ENCODE measurements at places on chromosomes 1 and 21.

GRCh38 chr1:162548170-162548569 lies 13.4 kb upstream of the UAP1 start:
- DNase-seq = no peak

GRCh38 chr21:27083144-27083543 lies 116.3 kb upstream of the ADAMTS5 start:
- no peak for DNase-seq

GRCh38 chr1:241551759-241552638 lies 19.8 kb downstream of the KMO start:
- peak; percentile 57 for DNase-seq

- DNase-seq = no peak
Measured at GRCh38 chr1:61659061-61659460, 65.9 kb downstream of the TM2D1 start.

DNA sequence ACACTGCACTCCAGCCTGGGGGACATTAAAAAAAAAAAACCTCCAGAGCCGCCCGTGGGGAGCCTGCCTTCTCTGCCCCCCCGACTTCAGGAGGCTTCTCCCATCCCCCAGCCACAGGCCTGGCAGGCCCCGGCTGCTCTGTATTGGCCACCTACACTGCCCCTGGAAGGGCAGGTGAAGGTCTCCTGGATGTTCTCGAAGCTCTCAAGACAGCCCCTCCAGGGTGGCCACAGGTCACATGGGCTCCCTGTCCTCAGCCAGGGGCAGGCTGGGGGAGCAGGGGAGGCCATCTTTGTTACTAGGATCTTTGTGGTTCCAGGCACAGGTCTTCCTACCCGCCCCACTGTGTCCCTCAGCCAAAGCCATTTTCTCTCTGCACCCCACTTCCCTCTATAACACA lies 32.8 kb downstream of the PADI6 start:
- DNase-seq = no peak

DNA sequence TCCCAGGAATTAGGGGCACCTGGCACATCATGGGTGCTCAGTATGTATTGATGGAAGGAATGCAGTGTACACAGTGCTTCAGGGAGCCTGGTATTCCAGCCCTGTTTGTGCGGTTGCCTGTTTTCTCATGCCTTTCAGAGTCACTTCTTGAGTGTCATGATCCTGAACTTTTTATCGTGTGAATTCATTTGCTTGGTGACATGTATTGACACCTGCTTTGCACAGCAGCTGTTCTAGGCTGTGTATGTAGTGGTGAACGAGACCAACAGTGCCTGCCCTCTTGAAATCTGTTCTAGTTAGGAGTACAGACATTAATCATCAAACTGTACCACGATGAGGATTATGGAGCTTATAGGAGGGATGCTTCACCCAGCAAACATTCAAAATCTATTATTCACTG lies 6.1 kb downstream of the HTR6 start:
- no peak for DNase-seq

GRCh38 chr21:16642353-16642752 lies 870.5 kb upstream of the CXADR start:
- DNase-seq = no peak

- DNase-seq = peak; percentile 6
Measured at GRCh38 chr1:238187575-238187949, 296.8 kb upstream of the ZP4 start.

GRCh38 chr1:223730479-223731132 lies 18.3 kb downstream of the CAPN2 start:
- DNase-seq = no peak

- DNase-seq = no peak
Measured at GRCh38 chr1:9363061-9363471, 70.4 kb downstream of the SPSB1 start.

- no peak for DNase-seq
Measured at GRCh38 chr1:228555074-228555994, 68.2 kb downstream of the RNF187 start.

GRCh38 chr1:234956821-234957329 lies 171.8 kb downstream of the TOMM20 start:
- no peak for DNase-seq

- DNase-seq = no peak
Measured at GRCh38 chr1:10132852-10133251, 77.5 kb upstream of the KIF1B start.

DNA sequence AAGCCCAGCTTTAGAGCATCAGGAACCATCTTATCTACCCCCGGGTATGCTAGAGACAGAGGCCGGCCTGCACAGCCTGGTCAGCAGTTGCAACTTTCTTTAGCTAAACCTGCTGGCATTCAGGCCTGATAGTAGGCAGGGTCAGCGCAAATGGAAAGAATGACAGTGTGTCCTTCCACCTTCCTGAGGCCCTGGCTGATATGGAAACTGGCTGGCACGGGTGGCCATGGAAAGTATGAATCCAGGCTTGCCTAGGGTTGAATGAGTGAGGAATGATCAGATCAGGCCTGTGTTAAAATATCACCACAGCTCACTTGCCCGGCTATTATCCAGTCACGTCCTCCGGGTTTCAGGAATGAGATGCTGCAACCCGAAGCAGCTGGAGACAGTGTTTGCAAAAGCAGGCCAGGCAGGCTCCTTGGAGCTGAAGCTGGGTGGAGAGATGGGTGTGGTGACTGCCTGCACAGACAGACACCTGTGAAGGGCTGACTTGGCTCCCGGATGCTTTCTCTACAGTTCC lies 34.7 kb downstream of the RCAN1 start:
- no peak for DNase-seq

DNA sequence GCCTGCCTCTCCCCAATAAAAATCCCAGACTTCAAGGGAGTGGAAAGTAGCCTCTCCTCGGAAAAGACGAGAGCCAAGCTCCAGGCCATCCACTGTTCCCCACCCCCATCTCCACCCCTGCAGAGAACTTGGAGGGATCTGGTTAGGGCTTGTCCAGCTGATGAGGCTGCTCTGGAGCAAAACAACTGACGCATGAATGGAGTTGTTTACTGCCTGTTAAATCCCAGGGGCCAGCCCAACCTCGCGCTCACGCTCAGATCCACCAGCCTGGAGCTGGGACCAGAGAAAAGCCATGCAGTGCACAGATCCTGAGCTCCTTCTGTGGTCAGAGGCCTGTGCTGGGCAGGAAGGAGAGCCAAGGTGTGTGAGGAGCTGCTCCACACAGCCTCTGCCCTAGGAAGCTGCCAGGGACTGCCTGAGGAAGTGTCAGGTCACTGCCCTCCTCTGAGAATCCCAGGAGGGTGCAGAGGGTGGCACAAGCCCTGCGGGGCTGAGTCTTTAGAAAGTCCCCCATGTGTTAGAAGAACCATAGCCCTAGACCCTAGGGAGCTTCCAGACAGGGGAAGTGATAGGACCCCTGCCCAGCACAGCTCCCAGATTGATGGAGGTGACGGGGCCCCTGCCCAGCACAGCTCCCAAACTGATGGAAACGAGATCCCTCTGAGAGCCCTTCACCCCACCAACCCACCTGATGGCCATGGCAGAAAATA lies 109.0 kb upstream of the IPO9 start:
- no peak for DNase-seq

DNA sequence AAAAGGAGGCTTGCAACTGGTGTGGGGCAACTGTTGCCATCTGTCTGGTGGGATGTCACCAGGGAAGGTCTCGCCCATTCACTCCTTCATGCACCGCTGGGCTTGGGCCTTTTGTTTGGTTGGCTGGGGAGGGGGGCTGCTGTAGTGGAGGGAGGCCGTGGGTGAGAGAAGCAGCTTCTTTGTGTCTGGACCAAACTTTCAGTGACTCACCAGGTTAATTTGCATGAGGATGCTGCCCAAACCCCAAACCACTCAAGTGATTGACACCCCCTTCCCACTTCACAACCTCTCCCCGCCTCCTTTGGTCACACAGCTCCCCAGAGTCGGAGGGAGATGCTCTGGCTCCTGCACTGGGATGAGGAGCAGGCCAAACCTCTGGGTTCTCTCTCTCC lies 19.7 kb downstream of the BTG2 start:
- peak; percentile 83 for DNase-seq

GRCh38 chr1:66809245-66809644 lies 8.2 kb upstream of the INSL5 start:
- no peak for DNase-seq

- no peak for DNase-seq
Measured at GRCh38 chr1:223717695-223718363, 5.5 kb downstream of the CAPN2 start.

- DNase-seq = no peak
Measured at GRCh38 chr1:204941421-204942338, 71.0 kb downstream of the NFASC start.

DNA sequence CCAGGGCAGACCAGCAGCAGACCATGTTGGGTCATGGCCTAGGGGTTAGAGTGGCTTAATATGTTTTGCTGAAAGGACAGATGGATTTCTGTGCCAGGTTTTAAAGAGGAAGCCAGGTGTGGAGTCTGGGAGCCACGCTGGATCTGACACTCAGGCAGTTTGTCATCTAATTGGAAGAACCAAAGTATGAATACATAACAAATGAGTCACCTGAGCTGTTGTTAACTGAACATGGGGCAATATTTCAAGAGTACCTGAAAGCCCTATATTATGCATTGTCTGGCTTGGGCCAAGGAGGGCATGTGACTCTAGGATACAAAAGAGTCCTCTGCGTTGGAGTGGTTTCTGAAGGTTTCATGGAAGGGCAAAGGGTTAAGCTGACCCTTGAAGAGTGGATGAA lies 70.6 kb downstream of the LMO4 start:
- DNase-seq = no peak

DNA sequence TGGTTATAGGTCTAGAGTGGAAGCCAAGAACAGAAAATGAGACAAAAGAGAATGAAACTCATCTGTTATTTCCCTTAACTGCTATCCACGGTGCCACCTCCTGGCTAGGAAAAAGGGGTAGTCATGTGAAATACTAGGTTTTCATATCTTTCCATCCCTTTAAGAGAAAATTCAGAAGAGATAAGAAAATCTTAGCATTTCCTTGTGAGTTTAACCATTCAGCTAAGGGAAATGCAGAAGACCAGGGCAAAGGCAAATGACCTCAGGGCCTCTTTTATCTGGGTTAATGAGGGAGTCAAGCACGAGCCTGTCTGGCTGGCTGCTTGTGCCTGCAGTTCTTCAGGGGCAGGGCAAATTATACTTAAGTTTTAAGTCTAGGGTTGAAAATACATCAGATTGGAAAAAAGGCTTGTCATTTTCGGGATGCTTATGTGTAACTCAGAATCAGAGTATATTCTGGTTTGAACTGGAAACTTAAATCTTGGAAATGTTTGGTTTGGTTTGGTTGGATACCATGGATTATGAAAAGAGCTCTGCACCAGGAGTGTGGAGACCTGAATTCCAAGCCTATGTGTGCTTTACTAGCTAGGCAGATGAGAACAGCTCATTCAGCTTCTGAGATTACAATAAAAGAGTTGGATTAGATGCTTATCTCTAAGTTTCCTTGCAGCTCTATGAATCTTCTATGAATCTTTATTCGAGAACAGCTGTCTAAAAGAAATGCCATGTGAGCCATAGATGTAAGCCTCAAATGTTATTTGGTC lies 19.9 kb downstream of the NIBAN1 start:
- no peak for DNase-seq

GRCh38 chr1:173117108-173117633 lies 66.4 kb upstream of the TNFSF18 start:
- no peak for DNase-seq

GRCh38 chr21:39911286-39912199 lies 44.3 kb downstream of the PCP4 start:
- no peak for DNase-seq

- DNase-seq = no peak
Measured at GRCh38 chr1:225845571-225846259, 35.8 kb downstream of the EPHX1 start.

DNA sequence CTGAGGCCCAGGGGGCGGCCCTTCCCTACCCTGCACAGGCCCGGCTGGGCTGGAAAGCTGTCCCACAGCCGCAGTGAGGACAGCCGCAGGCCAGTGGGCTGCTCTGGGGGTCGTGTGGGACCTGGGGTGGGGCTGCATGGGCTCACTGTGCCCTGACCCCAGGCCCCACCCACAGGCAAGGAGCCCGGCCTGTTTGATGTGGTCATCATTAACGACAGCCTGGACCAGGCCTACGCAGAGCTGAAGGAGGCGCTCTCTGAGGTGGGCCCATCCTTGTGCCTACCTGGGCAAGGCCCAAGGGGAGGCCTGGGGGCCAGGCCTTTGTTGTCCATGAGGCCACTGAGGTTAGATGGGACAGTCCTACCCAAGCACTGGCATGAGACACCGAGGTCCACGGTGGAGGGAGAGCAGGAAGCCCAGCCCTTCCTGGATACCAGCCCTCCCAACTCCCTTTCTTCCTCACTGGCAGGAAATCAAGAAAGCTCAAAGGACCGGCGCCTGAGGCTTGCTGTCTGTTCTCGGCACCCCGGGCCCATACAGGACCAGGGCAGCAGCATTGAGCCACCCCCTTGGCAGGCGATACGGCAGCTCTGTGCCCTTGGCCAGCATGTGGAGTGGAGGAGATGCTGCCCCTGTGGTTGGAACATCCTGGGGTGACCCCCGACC lies 1.4 kb upstream of the GJC2 start:
- DNase-seq = no peak

DNA sequence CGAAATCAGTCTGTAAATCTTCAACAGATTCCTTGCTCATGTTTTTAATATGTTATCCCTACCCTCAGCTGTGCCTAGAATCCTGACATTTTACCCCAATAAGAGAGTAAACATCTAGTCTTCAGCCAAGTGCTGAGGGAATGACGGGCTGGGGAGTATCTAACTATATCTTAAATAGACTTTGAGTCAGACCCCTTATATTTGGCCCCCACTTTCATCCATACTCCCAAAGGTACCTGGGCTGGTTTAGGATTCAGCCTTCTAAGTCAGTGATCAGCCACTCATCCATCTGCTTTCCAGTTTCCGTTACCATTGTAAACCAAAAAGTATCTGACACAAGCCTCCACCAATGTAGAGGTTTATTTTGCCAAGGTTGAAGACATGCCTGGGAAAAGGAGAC lies 36.1 kb upstream of the CNIH3 start:
- no peak for DNase-seq

- no peak for DNase-seq
Measured at GRCh38 chr1:90924982-90925381, 96.9 kb downstream of the ZNF644 start.

DNA sequence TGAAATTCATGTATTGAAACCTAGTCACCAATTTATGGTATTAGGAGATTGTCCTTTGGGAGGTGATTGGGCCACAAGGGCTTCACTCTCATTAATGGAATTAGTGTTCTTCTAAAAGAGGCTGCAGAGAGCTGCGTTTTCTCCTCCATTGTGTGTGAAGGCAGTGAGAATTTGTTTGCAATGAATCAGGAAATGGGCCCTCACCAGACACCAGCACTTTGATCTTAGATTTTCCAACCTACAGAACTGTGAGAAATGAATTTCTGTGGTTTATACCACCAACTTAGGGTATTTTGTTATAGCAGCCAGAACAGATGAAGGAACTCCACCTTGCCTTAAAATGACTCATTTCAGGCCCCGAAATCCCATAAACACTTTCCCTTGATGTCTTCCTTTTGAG lies 544.2 kb downstream of the RWDD3 start:
- DNase-seq = no peak

DNA sequence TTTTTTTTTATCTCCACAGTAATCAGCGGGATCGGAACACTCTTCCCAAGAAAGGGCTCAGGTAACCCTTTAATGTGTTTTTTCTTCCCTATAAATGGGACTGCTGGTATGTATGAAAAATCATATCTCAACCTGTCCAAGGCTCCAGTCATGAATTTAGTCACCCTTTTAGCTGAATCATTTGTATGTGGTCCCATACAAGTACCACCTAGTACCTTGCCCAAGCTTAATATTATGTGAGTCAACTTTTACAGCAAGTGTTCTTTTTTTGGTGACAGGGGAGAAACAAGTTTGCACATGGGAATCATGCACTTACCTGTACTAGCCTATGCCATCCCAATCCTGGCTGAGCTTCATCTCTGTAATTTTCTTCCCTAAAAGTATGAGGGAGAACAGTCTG lies 43.7 kb upstream of the IPO9 start:
- no peak for DNase-seq
